Fibroblast of lung (primary cell): ENCODE measurements at places on chromosomes 3 and 15. TPM values are rescaled to one million over a fixed set of nuclear protein-coding genes. Genes with fewer than 3 reads are reported as not detected.

Gene PIK3CB
- 9.2 and 17.0 TPM in 2 replicates for total RNA-seq

DNA sequence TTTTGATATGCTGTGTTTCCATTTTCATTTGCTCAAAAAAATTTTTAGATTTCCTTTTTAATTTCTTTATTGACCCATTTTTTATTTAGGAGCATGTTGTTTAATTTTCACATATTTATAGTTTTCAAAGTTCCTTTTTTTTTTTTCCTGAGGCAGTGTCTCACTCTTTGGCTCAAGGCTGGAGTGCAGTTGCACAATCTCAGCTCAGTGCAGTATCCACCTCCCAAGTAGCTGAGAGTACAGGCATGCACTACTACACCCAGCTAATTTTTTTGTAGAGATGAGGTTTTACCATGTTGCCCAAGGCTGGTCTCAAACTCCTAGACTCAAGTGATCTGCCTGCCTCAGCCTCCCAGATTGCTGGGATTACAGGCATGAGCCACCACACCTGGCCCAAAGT lies 36.2 kb downstream of the PFN2 start:
- no peaks in the 10 kb centered on the region for H3K36me3 ChIP-seq
- no peak overlapping the region for H3K27ac ChIP-seq
- no peaks in the 10 kb centered on the region for H3K27me3 ChIP-seq
- peak; percentile 88 for DNase-seq
- peaks cover 2% of the 10 kb centered on the region for H3K4me1 ChIP-seq

GRCh38 chr3:177567833-177568232 lies 370.6 kb upstream of the TBL1XR1 start:
- H3K36me3 ChIP-seq: no peaks in the 10 kb centered on the region
- peaks cover 6% of the 10 kb centered on the region for H3K4me1 ChIP-seq
- H3K27me3 ChIP-seq: no peaks in the 10 kb centered on the region
- H3K4me3 ChIP-seq: no peak overlapping the region
- no peak overlapping the region for H3K27ac ChIP-seq

GRCh38 chr3:130626049-130626448 lies 109.1 kb downstream of the COL6A6 start:
- no peaks in the 10 kb centered on the region for H3K4me1 ChIP-seq
- H3K27ac ChIP-seq: no peak overlapping the region
- no peaks in the 10 kb centered on the region for H3K27me3 ChIP-seq
- peak; percentile 89 for DNase-seq
- no peaks in the 10 kb centered on the region for H3K36me3 ChIP-seq
- H3K4me3 ChIP-seq: no peak overlapping the region

GRCh38 chr15:39177561-39177960 lies 403.3 kb upstream of the THBS1 start:
- H3K4me1 ChIP-seq: peaks cover 22% of the 10 kb centered on the region
- H3K4me3 ChIP-seq: no peak overlapping the region
- H3K36me3 ChIP-seq: no peaks in the 10 kb centered on the region
- no peaks in the 10 kb centered on the region for H3K27me3 ChIP-seq

- no peaks in the 10 kb centered on the region for H3K36me3 ChIP-seq
- H3K27ac ChIP-seq: no peak within 1 kb of the TSS
- peak within 1 kb of the TSS; percentile 58 for H3K4me3 ChIP-seq
Observed at GRCh38 chr3:13548696-13549622, at the start of gene FBLN2. Gene FBLN2 (plus strand): TSS chr3:13549125. CDS start chr3:13570356, 21,231 bp downstream.

- peaks cover 6% of the 10 kb centered on the region for H3K4me1 ChIP-seq
- no peak overlapping the region for H3K4me3 ChIP-seq
- no peaks in the 10 kb centered on the region for H3K27me3 ChIP-seq
- DNase-seq: peak; percentile 30
- no peaks in the 10 kb centered on the region for H3K36me3 ChIP-seq
Observed at GRCh38 chr3:67382536-67382935, 271.9 kb downstream of the SUCLG2 start.

DNA sequence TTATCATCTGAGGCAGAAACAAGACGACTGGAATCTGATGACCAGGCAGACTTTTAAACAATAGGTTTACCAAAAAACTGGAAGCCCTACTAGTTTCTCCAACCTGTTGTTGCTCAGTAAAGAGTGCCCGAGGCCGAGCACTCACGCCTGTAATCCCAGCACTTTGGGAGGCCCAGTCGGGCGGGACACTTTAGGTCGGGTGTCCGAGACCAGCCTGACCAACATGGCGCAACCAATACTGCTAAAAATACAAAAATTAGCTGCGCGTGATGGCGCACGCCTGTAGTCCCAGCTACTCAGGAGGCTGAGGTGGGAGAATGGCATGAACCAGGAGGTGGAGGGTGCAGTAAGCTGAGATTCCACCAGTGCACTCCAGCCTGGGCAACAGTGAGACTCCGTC lies 1.1 kb upstream of the WDR5B start:
- peak overlapping the region; percentile 92 for H3K27ac ChIP-seq
- H3K27me3 ChIP-seq: no peaks in the 10 kb centered on the region
